ENCODE measurements at places on chromosomes 1 and 21.

DNA sequence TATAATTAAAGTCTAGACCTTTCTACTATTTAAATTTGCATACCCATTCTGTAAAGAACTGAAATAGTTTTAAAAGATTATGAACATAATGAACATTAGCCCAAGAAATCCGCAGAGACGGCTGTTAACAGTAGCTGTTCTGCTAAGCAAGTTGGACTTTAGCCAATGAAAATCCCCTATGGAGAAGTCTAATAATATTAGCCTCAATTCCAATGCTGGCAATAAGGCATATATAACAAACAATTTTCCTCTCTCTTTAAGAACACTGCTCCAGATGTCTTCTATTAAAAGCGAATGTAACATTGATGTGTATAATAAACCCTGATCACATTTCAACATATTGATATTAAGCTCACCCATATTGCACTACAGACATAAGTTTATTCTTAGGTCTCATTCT lies 221.3 kb upstream of the KCTD3 start:
- no peak for DNase-seq

DNA sequence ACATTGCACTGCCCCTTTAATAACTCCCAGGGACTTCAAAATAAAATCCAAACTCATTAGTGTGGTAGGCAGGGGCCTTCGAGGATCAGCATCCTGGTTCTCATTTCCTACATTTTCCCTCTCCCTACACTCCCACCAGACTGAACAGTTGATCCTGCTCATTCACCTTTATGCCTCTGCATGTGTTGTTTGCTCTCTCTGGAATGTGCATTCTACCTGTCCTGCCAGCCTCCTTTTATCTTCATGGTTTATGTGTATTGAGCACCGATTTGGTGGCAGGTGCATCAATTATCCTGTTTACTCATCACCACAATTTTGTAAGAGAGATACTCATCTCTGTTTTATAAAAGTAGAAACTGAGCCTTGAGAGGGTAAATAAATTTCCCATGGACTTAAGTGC lies 125.0 kb downstream of the ADSS2 start:
- DNase-seq, result no peak

GRCh38 chr1:185663332-185663731 lies 70.9 kb upstream of the HMCN1 start:
- DNase-seq, result no peak

GRCh38 chr1:92797297-92797696 lies 12.4 kb upstream of the EVI5 start:
- DNase-seq, result no peak

DNA sequence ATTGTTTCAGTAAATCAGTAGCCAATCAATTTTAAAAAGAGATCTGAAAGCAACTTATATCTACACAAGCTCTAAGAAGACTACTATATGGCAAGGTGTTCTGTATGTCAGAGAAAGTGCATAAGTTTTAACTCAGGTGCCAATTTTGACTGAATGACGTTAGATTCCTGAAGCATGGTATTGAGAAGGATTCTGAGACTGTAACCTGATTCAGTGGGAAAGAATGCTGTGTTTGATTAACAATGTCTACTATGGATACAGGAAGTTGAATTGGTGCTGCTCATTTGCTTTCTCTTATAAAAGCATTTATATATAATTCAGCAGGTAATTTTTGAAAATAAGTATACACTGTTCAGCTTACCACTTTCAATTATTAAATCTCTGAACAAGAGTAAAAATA lies 156.3 kb downstream of the PAPPA2 start:
- no peak for DNase-seq

GRCh38 chr1:211420845-211421454 lies 71.0 kb downstream of the RD3 start:
- DNase-seq, result no peak

- no peak for DNase-seq
Observed at GRCh38 chr1:149925751-149926150, 1.9 kb downstream of the SF3B4 start.

GRCh38 chr1:12477936-12478611 lies 139.9 kb downstream of the DHRS3 start:
- DNase-seq, result peak; percentile 93

DNA sequence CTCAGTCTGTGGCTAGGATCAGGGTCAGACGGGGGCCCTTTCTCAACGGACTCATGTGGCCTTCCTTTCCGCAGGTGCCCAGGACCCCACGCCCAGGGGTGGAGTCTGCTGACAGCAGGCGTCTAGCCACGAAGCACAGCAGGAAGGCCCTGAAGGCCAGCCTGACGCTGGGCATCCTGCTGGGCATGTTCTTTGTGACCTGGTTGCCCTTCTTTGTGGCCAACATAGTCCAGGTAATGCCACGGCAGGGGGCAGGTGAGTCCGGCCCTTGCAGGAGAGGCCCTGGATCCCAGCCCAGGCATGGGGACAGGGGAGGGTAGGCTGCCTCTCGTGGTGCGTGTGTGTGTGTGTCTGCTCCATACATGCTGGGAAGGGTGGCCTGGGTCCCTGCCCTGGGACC lies 13.8 kb downstream of the HTR6 start:
- no peak for DNase-seq

- DNase-seq, result peak; percentile 61
Observed at GRCh38 chr1:212485913-212486618, 53.3 kb downstream of the NENF start.
